ENCODE measurements at places on chromosomes 11 and 22. TPM values are rescaled to one million over a fixed set of nuclear protein-coding genes. Genes with fewer than 3 reads are reported as not detected.

The LRP5 gene
- polyA plus RNA-seq, result 15.7 TPM

The METTL15 gene
- 8.2 TPM for polyA plus RNA-seq

The TESMIN gene
- polyA plus RNA-seq, result 127 TPM

The SPDYC gene
- polyA plus RNA-seq, result 0.80 TPM

The CECR2 gene
- polyA plus RNA-seq, result 7.1 TPM

The SEPTIN3 gene
- polyA plus RNA-seq, result 2.4 TPM

The GSTT2 gene
- polyA plus RNA-seq, result not detected

The ALDH3B1 gene
- polyA plus RNA-seq, result 8.1 TPM

The CSTF3 gene
- 46.4 TPM for polyA plus RNA-seq

The OR52I1 gene
- not detected for polyA plus RNA-seq

The RCOR2 gene
- 7.9 TPM for polyA plus RNA-seq

The CNGA4 gene
- polyA plus RNA-seq, result 14.4 TPM

Measured in testis (tissue), 5 donors.